Uterus (tissue), 4 donors: ENCODE measurements at places on chromosomes 1 and 21. TPM values are rescaled to one million over a fixed set of nuclear protein-coding genes. Genes with fewer than 3 reads are reported as not detected.

DNA sequence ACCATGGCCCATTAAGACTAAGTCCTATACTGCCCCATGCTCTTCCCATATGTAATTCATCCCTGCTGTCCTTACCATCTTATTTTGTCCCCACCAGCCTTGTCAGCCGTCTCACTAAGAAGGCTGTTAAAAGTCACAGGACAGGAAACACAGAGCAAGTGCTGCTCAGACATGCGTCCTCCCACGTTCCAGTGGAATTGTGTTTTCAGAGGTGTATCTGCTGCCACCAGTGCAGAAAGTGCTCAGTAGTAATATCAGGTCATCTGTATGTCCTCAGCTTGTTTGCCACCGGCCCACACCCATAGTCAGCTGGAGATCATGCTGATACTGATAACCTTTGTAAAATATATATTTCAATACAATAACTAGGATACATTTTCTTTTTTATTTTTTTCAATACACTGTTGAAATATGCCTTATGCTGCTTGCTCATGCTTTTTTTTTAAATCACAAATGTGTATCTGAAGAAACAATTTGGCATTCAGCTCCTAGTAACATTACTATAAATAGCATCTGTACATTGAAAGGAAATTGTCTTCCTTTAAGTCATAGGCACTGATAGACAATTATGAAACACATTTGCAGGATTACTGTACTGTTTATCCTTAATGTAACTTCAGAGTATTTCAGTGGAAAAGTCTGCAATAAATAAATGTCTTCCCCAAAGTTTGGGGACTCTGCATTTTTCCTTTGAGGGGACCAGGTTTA, 156.9 kb downstream of the EDEM3 start:
- no peak for DNase-seq

DNA sequence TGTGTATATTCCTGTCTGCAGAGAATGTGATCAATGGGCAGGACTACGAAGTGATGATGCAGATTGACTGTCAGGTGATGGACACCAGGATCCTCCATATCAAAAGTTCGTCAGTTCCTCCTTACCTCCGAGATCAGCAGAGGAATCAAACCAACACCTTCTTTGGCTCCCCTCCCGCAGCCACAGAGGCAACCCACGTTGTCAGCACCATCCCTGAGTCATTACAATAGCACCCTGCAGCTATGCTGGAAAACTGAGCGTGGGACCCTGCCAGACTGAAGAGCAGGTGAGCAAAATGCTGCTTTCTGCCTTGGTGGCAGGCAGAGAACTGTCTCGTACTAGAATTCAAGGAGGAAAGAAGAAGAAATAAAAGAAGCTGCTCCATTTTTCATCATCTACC, 65.2 kb downstream of the OLFML2B start:
- no peak for DNase-seq

DNA sequence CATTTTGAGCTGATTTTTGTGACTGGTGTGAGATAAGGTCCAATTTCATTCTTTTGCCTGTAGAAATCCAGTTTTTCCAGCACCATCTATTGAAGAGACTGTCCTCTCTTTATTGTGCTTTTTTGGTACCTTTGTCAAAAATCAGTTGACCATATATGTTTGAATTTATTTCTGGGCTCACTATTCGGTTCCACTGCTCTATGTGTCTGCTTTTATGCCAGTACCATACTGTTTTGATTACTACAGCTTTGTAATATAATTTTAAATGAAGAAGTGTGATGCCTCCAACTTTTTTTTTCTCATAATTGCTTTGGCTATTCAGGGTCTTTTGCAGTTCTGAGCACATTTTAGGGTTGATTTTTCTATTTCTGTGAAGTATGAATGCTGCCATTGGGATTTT, 69.0 kb downstream of the LAMC2 start:
- no peak for DNase-seq

DNA sequence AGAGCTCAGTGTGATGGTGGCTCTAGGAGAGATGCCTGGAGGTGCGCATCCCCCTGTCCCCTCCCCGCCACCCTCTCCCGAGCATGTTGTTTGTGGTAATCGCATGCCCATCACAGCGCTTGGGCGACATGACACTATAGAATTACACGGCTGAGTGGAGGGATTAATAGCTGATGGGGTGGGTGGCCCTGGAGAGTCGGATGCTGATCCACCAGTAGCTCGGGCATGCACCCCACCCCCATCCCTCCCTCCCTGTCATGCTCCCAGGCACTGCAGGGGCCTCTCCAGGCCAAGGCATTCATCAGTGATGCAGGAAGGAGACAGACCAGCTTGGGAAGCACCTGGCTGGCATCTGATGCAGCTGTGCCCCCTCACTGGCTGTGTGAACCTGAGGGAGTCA, 159.0 kb upstream of the IGSF21 start:
- no peak for DNase-seq

DNA sequence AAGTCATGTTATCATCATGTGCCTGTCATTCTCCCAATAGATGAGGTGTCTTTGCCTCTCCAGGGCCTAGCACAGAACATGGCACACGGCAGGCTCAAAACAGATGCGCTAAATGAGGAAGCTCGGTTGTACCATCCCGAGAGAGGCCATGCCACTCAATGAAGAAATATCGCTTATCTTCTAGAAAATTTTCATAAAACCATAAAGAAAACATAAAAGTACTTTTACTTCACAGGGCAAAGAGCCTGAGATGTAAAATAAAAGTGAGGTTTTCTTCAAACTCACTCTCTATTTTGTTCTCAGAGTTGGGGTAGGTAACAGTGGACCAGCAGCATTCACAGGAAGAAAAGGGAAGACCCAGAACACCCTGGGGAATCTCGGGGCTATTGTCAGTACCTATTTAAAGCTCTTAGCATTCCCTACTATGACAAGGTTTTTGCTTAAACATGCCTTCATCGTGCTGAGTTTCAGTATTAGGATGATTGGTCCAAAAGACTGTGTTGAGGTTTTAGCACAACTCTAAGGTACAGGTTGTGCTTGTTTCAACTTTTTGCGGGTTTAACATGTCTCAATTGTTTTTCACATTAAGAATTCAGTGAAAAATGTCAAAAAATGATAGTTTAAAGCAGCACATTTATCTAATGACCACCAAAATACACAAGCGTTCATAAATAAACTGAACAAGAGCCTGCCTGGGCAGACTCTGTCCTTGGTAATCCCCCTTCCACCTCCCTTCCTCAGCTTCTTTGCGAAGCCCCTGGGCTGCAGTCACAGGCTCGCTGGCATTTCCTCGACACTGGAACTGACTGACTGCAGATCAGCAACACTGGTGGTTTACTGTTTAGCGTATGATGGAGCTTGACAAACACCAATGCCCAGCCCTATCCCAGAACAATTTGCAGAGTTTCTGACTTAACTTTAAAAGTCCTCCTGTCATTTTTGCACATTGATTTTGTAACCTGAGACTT, 55.6 kb downstream of the COQ8A start:
- DNase-seq = no peak

DNA sequence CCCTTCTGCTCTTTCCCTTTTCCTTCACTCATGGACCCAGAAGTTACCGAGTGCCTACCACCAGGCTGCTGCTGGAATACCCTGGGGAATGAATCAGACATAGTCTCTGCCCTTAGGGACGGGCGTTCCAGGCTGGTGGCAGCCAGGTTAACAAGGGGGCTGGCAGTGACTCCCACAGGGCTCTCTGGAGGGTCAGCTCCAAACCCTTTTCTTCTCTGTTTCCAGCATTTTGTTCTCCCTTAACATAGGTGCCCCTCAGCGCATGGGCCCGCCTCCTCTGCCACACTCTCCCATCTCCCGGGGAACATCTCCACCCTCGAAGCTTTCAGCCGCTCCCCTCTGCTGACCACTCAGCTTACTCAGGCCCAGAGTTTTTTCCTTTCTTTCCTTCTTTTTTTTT, 62.9 kb upstream of the LRP8 start:
- DNase-seq = no peak

The LCE1A gene
- total RNA-seq = not detected

The CRNN gene
- total RNA-seq = not detected
